ENCODE measurements at places on chromosomes 11 and 22.

GRCh38 chr11:17905477-17905876 is 107.4 kb downstream of the SERGEF start:
- DNase-seq, result no peak

DNA sequence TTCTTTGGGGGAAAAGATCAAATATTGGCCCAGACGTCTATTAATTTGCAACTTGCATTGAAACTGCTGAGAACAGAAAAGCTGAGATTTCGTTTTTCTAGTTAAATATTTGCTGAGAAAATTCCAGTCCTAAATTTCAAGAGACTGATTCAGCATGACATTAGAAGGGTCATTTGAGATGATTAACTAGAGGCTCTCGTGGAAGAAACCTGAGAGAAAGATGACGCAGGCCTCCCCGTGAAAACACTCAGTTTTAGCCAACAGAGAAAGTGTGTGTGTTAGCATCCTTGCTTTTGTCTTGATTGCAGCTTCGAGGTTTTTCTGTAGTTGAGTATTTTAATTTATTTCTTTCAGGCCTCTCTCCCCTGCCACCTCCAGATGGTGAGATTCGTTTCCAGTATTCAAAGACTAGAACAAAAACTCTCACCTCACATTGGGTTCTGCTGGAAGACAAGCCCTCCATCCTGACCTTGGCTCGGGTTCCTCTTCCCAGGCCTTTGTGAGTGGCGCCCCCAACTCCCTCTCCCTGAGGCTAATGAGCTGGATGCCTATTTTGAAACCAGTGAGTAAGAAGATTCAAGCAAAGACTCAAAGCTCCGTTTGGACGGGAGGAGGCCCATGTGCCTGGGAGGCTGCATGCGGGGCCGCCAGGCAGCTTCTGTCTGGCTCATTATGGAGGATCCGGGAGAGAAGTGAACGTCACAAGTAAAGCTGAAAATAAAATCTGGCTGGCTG is 52.4 kb downstream of the CELSR1 start:
- peak; percentile 32 for DNase-seq

DNA sequence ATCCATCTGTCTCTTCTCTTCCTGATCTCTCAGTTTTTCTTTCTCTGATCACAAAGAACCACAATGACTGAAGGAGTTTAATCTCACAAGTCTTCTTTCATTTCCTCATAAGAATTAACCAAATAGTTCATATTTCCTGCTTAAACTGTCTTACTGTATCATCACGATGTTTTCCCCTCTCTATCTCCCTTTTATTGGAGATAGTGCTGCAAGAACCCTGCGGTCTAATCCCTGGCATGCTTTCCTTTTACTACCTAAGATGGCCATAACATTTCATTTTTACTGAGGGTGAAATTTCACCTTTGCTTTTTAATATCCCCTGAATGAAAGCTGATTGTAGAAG is 28.9 kb downstream of the CARD18 start:
- no peak for DNase-seq

DNA sequence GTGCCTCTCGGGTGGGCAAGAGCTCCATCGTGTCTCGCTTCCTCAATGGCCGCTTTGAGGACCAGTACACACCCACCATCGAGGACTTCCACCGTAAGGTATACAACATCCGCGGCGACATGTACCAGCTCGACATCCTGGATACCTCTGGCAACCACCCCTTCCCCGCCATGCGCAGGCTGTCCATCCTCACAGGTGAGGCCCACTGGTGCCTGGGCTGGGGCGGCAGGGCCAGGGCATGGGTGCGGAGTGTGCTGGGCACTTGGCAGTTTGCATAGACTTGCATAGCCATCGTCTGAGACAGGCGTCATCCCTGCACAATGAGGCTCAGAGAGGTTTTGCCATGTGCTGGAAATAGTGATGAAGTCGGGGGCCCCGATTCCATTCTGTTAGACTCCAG is 6.3 kb downstream of the RASD2 start:
- no peak for DNase-seq

GRCh38 chr11:6378640-6378989 is 11.7 kb upstream of the SMPD1 start:
- DNase-seq, result no peak

GRCh38 chr22:47281126-47282106 is 519.0 kb downstream of the TBC1D22A start:
- no peak for DNase-seq

DNA sequence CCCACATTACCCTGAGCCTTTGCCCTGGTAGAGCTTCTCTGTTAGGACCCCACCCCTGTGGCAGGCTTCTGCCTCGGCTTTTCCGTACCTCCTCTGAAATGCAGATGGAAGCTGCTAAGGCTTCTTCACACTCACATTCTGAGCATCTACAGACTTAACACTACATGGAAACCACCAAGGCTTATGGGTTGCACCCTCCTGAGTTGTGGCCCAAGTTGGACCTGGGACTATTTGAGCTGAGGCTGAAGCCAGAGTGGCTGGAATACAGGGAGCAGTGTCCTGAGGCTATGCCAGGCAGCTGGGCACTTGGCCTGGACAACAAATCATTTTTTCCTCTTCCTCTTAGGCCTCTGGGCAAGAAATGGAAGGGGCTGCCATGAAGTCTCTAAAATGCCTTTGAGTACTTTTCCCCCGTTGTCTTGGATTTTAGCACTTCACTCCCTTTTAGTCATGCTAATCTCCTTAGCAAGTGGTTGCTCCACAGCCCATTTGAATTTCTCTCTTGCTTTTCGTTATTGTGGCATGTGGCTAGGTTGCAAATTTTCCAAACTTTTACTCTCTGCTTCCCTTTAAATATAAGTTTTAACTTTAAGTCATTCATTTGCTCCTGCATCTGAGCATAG is 114.8 kb upstream of the FIBIN start:
- no peak for DNase-seq

DNA sequence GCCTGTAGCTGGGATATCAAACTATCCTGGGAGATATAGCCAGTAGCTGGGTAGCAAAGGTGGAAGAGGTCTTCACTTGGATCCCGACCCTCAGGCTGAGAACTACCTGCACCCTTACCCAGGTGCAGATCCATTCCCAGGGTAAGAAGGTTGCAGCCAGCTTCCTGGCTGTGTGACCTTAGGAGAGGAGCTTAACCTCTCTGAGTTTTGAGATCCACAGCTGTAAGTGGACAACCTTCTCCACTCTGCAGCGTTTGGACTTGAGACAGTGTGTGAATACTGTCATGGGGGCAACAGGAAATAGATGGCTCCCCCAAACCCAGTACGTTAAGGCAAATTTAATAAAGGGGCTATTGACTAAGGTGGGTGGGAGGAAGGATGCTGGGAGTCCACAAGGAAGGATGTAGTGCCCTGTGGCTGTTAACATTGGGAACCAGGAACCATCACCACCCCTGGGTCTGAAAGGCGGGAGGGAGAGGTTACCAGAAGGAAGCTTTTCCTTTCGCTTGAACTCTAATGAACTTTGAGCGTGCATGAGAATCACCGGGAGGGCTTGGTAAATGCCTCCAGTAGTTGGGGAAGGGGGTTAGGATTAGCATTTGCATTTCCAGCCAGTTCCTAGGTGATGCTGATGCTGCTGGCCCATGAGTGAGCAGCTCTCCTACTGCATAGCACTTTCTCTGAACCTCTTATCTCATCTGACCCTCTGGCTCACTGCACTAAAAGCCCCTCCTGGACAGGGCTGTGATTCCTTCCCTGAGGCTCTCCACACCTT is 24.4 kb downstream of the SGSM1 start:
- DNase-seq, result no peak
